Urinary bladder (tissue), 4 donors: ENCODE measurements at places on chromosomes 16 and 17. TPM values are rescaled to one million over a fixed set of nuclear protein-coding genes. Genes with fewer than 3 reads are reported as not detected.
A peak's percentile ranks its signal among the peaks of the same experiment; 100 is the strongest.

- no peak for DNase-seq
Observed at GRCh38 chr16:675884-676564, 553 bp downstream of the RHBDL1 start.

DNA sequence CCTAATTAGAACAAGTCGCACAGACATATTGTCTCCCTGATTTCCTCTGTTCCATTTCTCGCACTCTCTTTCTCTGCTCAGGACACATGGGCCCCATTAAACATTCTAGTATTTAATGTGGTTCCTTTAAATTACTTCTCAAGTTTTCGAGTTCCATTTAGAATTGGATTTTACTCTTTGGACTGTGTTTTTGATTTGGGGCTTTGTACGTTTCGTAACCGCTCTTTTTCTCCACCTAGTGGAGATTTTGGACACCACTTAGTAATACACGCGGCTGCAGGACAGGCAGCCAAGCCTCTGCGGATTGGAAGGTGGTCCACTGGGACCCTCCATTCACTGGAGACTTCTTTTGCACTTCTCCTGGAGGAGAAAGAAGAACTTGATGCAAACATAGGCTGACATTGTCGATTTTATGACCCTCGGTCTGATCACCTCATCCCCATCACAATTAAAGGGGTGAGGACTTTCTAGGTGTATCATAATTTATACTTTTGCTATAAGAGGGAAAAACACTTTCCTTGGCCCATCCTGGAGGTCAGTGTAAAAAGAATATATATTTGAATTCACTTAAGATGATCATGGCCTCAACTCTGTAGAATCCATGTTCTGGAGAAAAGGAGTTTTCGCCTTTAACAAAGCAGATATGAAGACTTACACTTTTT lies 85.7 kb downstream of the NOG start:
- DNase-seq: peak; percentile 32

- no peak for DNase-seq
Observed at GRCh38 chr17:72937707-72938106, 154.8 kb downstream of the SLC39A11 start.

GRCh38 chr17:43416998-43417890 lies 18.5 kb downstream of the ARL4D start:
- no peak for DNase-seq

GRCh38 chr17:72413077-72414031 lies 292.5 kb downstream of the SOX9 start:
- DNase-seq: no peak

DNA sequence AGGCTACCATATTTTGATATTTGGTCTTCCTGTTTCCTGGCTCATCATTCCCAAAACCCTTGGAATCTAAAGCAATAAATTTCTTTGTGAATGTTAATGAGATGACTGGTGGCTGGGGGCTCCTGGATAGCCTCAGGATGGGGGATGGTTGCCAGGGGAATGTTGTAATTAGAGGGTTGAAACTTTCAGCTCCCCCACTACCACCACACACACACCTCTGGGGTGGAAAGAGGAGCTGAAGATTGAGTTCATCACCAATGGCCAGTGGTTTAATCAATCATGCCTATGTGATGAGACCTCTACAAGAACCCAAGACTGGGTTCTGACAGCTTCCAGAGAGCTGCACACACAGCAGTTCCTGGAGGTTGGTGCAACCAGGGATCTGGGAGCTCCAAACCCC lies 59.1 kb downstream of the HS3ST3A1 start:
- no peak for DNase-seq

DNA sequence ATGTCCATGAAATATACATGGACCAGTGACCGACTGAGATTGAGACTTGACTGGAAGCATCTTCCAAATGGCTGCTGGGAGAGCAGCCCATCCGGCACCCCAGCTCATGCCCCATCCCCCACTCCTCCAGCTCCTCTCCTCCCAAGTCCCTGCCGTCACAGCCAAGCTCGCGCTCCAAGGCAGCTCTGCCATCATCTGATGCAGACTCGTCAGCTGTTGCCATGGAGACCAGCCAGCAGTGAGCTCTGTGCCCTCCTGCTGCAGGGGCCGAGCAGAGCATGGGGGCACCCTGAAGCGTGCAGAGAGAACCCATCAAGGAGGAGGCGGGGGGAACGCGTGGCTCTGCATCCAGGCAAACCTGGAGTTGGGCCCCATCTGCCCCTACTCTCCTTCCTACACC lies 74.5 kb upstream of the TNRC6C start:
- DNase-seq: no peak

Gene CTRB1
- total RNA-seq: not detected

- DNase-seq: no peak
Observed at GRCh38 chr17:19905502-19905901, 37.8 kb upstream of the ULK2 start.

Gene TAC4
- total RNA-seq: 0.63 TPM

DNA sequence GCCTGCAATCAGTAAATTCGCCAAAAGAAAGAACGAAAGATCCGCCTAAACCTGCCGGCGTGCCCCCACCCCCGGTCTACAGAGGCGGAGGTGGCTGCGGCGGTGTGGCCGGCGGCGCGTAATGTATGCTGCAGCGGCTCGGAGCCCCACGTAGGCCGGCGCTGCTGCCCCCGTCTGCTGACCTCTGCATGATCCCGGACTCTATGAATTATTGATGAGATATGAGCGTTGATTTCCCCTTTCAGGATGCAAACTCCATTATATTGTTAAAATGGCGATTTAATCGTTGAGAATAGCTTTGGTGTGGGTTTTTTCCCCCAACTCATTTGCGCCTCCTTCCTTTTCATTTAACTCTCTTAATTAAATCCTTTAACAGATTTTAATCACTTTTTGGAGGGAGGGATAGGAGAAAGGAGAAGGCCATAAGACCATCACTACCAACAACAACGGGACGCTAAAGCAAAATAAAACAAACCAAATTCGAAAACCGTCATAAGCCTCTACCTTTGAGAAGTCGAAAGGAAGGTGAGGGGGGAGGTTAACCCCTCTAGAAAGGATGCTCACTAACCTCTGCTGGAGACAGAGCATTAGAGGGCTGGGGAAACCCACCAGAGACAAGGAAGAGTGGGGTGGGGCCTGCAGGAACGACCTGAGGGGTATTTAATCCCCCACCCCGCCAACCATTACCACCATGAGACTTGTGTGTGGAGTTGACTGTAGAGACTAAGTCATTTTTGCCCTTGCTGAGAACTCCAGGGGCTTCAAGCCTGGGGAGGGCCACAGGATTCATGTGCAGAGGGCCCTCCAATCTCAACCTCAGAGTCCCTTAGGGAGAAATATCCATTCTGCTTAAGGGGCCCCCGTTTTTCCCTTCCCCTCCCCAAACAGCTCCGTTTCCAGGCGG lies 3.4 kb downstream of the HOXB3 start:
- DNase-seq: no peak

DNA sequence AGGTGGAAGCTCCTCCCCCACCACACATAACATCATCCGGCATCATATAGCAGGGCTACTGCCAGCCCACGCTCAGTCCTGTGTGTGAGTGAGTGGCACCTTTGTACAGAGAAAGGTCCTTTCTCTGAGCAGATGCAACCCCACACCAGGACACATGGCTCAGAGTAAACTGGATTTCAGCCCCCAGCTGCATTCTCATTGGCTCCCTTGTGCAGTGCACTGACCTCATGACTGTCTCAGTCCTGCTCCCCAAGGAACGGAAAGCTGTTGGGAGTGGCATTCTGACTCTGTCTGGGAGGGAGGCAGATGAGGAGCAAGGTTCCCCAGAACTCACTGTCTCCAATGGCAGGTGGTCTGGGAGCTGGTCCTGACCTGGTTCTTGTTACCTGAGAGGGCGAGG lies 244.1 kb downstream of the PHKB start:
- no peak for DNase-seq
